ENCODE measurements at places on chromosomes 4 and X.

DNA sequence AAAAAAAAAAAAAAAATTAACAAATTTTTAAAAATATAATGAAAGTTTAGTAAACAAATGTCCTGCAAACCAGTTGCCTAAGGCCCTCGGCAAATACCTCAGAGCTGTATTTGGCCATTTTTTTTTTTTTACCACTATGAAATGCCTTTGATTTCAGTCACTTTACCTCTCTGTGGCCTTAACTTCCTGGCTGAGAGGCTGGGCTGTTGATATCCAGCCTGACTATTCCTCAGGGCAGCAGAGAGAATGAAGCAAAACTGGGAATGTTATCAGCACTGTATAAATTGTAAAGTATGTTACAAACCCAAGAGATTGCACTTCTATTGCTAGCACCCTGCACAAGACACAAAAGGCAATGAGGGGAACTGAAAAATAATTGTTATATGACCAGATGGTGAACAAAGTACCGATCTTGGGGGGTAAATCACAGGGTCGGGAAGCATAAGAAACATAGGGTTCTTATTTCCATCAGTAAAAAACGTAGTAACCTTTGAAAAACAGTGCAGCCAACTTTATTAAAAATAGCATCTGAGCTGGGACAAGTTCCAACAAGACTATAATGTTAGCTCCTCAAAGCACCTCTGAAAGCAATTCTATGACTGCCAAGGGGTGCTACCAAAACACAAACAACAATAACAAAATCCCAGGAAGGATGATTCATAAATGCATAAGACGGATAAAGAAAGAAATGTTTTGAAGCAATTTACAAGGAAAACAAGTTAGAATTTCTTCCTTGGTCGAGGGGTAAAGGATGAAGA, 18.1 kb downstream of the USP46 start:
- no peak for DNase-seq

- no peak for DNase-seq
Observed at GRCh38 chrX:42616981-42617380, 161.0 kb downstream of the PPP1R2C start.

DNA sequence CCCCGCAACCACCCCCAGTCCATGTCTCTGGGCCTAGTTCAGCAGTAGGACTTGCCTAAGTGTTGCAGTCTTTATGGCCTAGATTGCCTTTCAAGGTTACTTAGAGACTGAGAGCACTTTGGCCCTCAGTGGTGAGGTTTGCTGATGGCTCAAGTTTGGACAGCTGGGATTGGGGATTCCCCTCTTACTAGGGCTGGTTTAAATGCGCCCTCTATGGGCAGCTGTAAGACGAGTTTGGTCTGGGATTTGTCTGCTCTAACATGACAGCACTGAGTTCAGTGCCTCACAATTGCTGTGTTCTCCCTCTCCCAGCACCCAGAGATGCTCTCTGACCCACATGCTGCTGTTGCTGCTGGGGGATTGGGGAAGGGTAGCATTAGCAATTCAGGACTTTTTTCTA, 23.1 kb downstream of the DACH2 start:
- no peak for DNase-seq

DNA sequence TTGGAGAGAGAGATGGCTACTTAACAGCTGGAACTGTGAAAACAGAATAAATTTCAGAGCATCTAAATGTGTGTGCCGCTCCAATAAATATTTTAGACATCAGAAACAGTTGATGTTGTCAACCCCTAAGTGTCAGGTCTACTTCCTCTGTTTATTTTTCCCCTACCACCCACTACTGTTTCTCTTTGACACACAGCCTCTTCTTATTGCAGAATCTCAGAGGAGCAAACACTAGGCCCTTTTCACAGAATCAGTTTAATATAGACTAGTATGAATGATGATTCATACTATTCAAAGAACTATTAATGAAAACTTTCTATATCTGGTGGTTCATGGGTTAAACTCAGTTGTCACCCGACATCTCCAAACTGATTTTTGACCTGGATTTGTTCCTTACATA, 33.9 kb downstream of the NAA11 start:
- DNase-seq, result no peak

- DNase-seq, result no peak
Observed at GRCh38 chrX:30153881-30154260, 61.5 kb upstream of the MAGEB2 start.

- DNase-seq, result no peak
Observed at GRCh38 chr4:145487631-145488030, 6.0 kb downstream of the SMAD1 start.

- no peak for DNase-seq
Observed at GRCh38 chr4:129900430-129900953, 804.5 kb downstream of the C4orf33 start.

DNA sequence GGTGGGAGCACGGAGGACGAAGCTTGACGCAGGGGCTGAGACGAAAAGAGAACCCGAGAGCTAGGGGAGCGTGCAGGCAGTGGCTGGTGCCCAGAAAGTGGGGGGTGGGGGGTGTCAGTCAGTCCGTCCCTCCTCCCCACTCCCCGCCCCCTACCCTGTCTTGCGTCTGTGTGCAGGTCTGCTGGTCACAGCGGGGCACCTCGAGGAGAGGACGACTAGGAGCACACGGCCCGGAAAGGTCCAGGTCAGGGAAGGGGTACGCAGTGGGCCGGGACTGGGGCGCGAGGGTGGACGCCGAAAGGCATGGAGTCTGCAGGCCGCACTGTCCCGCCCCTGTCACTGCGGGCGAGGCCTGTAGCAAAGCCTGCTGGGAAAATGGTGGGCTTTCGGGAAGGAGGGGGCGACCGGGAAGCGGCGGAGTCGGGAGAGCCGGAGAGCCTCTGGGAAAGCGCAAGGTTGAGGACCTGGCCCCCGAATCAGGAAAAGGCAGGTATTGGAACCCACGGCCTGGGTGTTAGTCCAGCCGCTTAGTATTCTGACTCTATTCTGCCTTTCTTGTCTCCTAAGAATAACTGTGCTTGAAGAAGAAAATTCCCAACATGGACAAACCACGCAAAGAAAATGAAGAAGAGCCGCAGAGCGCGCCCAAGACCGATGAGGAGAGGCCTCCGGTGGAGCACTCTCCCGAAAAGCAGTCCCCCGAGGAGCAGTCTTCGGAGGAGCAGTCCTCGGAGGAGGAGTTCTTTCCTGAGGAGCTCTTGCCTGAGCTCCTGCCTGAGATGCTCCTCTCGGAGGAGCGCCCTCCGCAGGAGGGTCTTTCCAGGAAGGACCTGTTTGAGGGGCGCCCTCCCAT, 769 bp downstream of the TCEAL1 start:
- peak; percentile 68 for DNase-seq

GRCh38 chr4:98162696-98163095, 19.4 kb upstream of the STPG2 start:
- DNase-seq, result no peak

All from mesothelial cell of epicardium (in vitro differentiated cells).